ENCODE measurements at places on chromosomes 1 and 21.

DNA sequence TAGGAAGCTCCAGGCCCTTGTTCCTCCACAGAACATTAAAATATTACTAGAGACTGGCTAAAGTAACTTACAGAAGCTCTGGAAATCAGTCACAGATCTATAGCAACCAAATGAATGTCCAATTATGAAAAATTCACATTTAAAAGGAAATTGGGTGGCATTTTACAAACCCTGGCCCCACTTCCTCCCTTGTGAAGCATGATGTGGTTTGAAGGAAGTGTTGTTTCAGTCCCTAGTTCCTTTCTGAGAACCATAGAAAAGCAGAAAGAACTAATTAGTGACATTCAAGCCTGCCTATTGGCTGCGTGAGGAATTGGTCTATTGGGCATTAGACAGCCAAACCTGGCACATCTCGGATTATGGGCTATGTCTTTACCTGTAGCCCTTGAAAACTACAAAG is 649.7 kb upstream of the NEGR1 start:
- no peak for DNase-seq

DNA sequence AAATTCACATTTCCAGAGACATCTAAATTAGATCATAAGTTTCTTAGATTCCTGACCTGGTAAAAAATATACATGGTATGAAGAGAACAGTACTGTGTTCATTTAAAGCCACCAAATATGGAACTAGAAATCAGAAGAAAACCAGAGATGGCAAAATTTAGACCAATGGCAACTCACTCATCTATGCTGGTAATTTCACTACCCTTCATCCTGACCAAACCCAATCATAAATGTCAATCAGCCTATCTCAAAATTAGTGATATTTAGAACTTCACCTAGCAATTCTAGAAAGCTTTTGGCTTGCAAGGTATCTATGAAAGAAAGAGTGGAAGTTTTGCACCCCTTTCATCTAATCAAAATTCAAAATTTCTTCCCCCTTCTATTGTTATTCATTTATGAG is 107.7 kb downstream of the NIBAN1 start:
- no peak for DNase-seq

DNA sequence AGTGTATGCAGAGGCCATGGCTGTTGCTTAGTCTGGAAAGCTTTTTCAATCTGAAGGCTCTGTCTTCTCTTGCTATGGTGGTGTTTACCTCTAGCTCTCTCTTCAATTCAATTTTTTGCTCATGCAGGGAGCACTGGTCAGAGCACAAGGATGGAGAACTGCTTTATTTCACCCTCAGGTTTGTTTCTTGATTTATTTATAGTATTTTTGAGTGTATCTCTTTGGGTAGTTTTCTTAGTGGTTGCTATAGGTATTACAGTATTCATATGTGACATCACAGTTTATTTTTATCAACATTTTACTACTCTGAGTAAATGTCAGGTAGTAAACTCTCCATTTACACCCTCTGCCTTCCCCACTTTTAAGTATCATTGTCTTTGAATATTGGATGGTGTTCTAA is 147.9 kb downstream of the RASAL2 start:
- no peak for DNase-seq

GRCh38 chr1:1264868-1265272 is 8.8 kb downstream of the UBE2J2 start:
- DNase-seq: no peak

GRCh38 chr1:200245473-200245872 is 164.4 kb downstream of the ZNF281 start:
- no peak for DNase-seq

GRCh38 chr1:206933333-206933945 is 11.7 kb upstream of the FCMR start:
- DNase-seq: peak; percentile 64

- DNase-seq: no peak
Observed at GRCh38 chr1:67517046-67517445, 86.8 kb upstream of the SERBP1 start.

- no peak for DNase-seq
Observed at GRCh38 chr1:239443361-239443760, 57.0 kb downstream of the CHRM3 start.

DNA sequence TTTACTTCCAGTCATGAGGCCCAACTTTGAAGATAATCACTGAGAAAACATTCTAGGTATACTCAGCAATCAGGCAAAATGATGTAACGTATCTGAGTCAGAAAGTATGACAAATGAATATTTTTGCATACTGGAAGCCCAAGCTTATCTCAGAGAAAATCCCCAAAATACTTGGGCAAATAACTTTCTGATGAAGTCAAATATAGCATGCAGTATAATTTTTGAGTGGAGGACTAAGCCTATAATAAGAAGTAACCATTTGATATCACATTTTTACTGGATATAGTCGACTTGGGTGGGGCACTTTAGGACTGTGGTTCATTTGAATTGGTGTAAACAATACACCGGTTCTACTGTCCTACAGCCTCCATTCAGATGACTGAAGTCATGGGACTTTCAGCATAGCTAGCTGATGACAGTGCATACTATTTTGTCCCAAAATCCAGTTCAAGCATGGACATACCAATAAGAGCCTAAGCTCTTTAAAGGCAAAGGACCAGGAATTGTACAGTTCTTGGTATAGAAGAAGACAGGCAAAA is 2.3 kb upstream of the GADD45A start:
- DNase-seq: no peak

DNA sequence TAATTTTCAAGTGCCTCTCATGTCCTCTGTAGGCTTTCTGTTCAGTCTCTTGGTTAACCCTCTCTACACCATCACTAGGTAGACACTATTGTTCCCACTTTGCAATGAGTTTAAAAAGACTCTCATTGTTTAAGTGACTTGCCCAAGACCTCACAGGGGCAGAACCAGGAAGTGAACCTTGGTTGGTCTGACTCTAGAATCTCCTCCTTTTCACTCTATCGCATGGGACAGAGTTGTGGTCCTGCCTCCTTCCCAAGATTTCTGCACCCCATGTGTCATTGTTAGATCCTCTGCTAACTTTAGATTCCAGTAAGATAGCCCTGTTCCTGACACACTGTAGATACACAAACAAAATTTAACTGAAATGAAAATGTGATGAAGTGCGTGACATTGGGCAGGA is 481.7 kb upstream of the USP24 start:
- DNase-seq: no peak

DNA sequence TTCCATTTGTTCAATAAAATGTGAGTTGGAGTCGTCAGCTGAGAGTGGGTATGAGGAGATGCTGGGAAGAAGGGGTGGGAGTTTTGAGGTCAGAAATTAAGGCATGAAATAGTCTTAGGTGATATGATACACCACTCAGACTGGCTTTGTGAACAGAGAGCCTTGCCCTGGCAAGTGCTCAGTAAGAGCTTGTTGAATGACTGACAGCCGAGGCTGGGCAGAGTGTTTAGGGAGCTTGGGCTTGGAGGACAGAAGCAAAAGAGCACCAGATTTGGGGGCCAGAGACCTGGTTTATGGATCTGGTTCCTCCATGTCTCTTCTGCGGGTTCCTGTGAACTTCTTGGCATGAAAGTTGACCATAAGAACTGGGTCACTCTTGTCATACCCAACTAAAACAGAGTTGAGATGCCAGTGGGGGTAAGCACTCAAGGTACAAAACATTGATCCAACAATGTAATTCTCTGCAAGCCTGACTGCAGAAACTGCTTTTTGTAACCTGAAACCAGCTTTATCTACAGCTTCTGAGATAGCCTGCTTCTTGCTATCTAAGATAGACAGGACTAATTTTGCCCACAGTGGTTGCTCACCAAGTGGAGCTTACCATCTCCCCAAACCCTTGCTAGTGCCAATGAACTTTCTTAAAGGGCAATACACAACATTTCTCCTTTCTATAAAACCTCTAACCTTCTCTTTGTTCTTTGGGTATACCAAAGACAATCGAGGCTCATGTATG is 126.4 kb downstream of the TENT5C start:
- DNase-seq: no peak

DNA sequence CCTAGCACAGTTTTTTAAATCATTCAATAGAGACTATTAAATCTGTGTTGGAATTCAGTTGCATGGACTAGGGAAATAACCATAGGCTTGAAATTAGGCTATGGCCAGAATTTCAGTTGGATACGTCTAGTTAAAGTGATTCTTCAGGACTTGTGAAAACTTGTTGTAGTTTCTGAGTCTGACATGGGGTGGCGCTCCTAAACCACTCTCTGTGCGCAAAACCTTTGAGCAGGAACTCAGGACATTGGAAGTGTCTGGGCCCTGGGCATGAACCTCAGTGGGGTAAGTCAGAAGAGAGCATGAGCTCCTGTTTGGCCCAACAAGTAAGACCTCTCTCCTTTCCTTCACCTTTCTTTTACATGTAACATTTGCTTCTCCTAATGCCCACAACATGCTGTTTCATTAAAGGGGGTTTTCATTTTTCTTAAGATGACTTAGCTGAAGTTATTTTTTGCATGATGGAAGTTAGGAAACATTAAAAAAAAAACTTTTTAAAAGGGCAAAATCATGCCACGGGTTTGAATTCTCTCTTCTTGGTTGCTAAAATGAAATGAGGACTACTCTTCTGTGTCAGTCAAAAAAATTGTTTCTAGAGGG is 17.1 kb upstream of the CCDC190 start:
- DNase-seq: no peak

GRCh38 chr1:238201992-238202391 is 311.3 kb upstream of the ZP4 start:
- DNase-seq: no peak

DNA sequence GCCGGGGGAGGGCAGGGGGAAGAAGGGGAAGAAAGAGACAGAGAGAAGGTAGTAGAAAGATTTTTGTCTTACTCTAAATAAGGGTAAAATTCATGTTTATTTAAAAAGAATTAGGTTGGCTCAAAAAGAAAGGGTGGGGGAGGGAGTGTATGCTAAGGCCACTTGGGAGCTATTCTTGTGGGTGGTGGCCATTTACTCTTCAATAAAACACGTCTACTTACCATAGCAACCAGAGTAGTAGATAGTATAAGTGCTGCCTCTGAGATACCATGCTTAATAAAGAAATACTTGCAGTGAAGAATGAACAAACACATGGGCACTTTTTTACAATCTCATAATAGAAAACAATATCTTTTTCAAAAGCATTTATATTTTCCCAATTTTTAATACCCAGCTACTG is 538.1 kb upstream of the PTBP2 start:
- no peak for DNase-seq

GRCh38 chr21:31117128-31117916 is 79.0 kb upstream of the KRTAP19-8 start:
- no peak for DNase-seq

DNA sequence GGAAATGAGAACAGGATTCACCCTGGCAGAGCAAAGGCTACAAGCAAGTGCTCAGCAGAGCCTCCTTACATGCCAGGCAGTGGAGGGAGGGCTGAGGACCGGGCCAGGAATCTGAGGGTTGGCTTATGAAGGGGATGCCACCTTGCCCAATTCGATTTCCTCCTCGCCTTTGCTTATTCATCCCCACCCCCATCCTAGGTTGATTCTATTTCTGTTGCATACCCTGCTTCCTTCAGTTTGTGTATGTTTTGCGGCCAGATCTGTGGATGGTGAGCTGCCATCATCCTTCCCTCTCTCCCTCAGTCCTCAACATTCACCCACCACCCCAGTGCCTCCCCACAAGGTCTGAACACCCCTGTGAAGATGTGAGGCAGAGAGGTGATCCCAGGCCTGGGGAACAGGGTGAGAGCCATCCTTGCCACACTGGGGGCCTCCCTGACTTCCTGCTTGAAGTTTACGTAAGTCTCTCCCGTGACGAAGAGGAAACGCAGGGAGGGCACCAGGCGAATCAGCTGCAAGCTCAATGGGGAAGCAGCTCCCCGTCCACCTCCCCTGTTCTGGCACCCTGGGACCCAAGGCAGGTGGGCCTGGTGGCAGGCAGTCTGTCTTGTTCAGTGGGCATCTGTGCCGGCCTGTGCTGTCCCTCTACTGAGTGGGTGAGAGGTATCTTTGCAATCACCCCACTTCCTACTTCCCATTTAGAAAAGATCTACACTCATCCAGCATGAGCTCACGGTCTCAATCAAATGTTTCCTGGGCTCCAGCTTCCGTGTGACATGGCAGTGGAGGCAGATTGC is 50.6 kb upstream of the CNTN2 start:
- no peak for DNase-seq

All from stimulated activated CD4-positive, alpha-beta T cell treated with anti-CD3 and anti-CD28 coated beads, TNF-alpha, amount 100 ng/mL, for 1 hour (primary cell).